ENCODE measurements at places on chromosomes 6 and 20. TPM values are rescaled to one million over a fixed set of nuclear protein-coding genes. Genes with fewer than 3 reads are reported as not detected.

PAK1IP1 gene
- total RNA-seq: 11.6 TPM

F13A1 gene
- 0.34 TPM for total RNA-seq

TRIM10 gene
- not detected for total RNA-seq

USP49 gene
- 6.9 TPM for total RNA-seq

FOXQ1 gene
- not detected for total RNA-seq

CDS2 gene
- 59.1 TPM for total RNA-seq

CCDC170 gene
- not detected for total RNA-seq

ADGB gene
- total RNA-seq: not detected

TMEM200A gene
- total RNA-seq: 1.4 TPM

PPP1R16B gene
- 73.4 TPM for total RNA-seq

SLC26A8 gene
- not detected for total RNA-seq

SUN5 gene
- not detected for total RNA-seq

OR10C1 gene
- total RNA-seq: not detected

SYNDIG1 gene
- total RNA-seq: not detected

RSPO4 gene
- 0.11 TPM for total RNA-seq

LAMP5 gene
- total RNA-seq: not detected

GSTA2 gene
- not detected for total RNA-seq

LGSN gene
- total RNA-seq: 0.17 TPM

RIPOR3 gene
- not detected for total RNA-seq

RAET1L gene
- not detected for total RNA-seq

SLC12A5 gene
- total RNA-seq: 1.6 TPM

ABHD16A gene
- total RNA-seq: 64.0 TPM

EYA2 gene
- total RNA-seq: not detected

PPP1R14C gene
- total RNA-seq: not detected

GLP1R gene
- not detected for total RNA-seq

ATXN1 gene
- total RNA-seq: 67.2 TPM

MCHR2 gene
- total RNA-seq: not detected

B3GAT2 gene
- 0.06 TPM for total RNA-seq

CD40 gene
- 3.0 TPM for total RNA-seq

MDFI gene
- not detected for total RNA-seq

NRSN1 gene
- not detected for total RNA-seq

KCNK16 gene
- total RNA-seq: not detected

LRFN2 gene
- total RNA-seq: not detected

PTCRA gene
- total RNA-seq: not detected

TBC1D20 gene
- total RNA-seq: 38.0 TPM

LPA gene
- not detected for total RNA-seq

CCDC28A gene
- 26.9 TPM for total RNA-seq

CCN5 gene
- total RNA-seq: not detected

C6orf132 gene
- 0.08 TPM for total RNA-seq

PRL gene
- not detected for total RNA-seq

SNHG17 gene
- total RNA-seq: 70.9 TPM

ZNF334 gene
- total RNA-seq: 1.9 TPM

NOL4L gene
- 41.1 TPM for total RNA-seq

ZNF831 gene
- 15.9 TPM for total RNA-seq

PEX7 gene
- 3.0 TPM for total RNA-seq

DCDC2 gene
- total RNA-seq: not detected

ZNF512B gene
- total RNA-seq: 15.4 TPM

C6orf118 gene
- total RNA-seq: not detected

ZSCAN23 gene
- 2.9 TPM for total RNA-seq

PACRG gene
- total RNA-seq: 0.58 TPM

CHRNA4 gene
- not detected for total RNA-seq

ELMO2 gene
- total RNA-seq: 75.2 TPM

MLN gene
- total RNA-seq: not detected

SOX4 gene
- 0.78 TPM for total RNA-seq

SCRT2 gene
- total RNA-seq: not detected
